ENCODE measurements at places on chromosomes 11 and 22.

GRCh38 chr11:36292311-36292722, 3.1 kb upstream of the COMMD9 start:
- DNase-seq = no peak

DNA sequence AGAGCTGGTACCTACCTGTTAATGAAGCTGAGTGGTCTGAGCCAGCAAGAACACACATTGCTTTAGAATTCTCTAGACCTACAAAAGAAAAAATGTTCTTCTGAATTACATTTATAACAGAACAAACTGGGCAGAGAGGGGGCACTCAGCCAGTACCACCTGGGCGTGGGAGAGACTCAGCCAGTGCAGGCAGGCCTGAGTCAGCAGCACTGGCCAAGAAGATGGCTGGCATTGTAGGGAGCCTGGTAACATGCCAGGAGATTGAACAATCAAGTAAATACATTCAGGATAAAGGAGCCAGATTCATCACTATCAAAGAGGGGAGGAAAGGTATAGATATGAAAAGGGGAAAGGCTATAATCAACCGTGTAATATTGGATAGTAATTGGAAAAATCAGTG, 19.9 kb downstream of the SERGEF start:
- DNase-seq = no peak

GRCh38 chr11:121688055-121688491, 235.3 kb upstream of the SORL1-AS1 start:
- DNase-seq = no peak

GRCh38 chr11:72083414-72083813, 2.8 kb downstream of the LRRC51 start:
- DNase-seq = no peak

DNA sequence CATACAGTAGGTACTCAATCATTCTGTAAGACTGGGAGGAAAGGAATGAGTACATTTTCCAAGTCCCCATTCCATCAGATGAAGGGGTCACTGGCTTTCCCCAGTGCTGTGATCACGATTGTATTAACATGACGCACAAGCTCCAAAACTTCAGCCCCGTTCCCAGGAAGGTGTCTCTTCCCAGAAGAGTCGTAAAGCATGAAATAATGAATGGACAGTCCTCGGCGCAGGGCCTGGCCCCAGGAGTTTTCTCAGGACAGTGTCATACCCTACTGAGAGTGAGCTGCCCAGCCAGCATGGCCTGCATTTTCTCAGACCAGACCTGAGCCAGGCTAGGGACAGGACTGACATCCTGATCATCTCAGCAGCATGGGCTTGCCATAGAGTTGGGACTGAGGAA, 80.7 kb downstream of the PARVA start:
- DNase-seq = no peak

DNA sequence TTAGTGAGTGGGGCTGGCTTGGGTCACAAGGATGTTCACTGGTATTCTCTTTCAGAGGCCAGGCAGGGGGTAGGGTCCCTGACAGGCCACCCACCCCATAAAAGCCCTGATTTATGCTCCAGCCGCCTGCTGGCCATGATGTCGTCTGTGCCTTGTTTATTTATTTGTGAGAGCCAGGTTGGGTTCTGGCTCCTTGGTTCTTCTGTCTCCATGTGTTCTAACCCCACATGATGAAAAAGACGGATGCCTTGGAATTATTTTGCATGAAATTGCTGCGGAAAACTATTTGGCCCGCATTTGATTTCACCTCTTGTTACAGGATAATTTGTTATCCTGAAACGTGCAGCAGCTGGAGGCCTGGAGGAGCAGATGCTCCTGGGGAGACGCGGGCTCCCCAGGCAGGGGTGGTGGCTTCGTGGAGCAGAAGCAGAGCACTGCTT, 46.3 kb upstream of the WNT11 start:
- no peak for DNase-seq

GRCh38 chr11:114564831-114565230, 5.2 kb upstream of the NXPE1 start:
- DNase-seq = no peak

Measured in T follicular helper cell (primary cell).